ENCODE measurements at places on chromosomes 7 and 10.

DNA sequence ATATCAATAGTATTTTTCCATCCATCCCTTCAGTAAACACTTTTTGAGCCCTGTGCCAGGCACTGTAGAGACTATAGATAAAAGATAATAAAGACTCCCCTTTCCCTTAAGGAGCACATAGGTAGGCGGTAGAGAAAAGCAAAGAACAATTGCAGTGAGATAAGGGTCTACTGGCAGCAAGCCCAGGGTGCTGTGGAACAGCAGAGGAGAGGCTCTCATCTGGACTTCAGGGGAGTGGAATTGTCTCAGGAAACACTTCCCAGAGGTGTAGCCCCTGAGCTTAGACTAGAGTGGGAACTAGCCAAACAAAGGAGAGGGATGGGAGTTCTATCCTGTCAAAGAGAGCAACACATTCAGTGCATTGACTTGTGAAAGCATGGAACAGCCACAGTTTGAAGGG lies 102.0 kb downstream of the NRF1 start:
- peak; percentile 65 for DNase-seq

GRCh38 chr10:107546284-107546683 lies 381.8 kb upstream of the SORCS1 start:
- DNase-seq, result no peak

DNA sequence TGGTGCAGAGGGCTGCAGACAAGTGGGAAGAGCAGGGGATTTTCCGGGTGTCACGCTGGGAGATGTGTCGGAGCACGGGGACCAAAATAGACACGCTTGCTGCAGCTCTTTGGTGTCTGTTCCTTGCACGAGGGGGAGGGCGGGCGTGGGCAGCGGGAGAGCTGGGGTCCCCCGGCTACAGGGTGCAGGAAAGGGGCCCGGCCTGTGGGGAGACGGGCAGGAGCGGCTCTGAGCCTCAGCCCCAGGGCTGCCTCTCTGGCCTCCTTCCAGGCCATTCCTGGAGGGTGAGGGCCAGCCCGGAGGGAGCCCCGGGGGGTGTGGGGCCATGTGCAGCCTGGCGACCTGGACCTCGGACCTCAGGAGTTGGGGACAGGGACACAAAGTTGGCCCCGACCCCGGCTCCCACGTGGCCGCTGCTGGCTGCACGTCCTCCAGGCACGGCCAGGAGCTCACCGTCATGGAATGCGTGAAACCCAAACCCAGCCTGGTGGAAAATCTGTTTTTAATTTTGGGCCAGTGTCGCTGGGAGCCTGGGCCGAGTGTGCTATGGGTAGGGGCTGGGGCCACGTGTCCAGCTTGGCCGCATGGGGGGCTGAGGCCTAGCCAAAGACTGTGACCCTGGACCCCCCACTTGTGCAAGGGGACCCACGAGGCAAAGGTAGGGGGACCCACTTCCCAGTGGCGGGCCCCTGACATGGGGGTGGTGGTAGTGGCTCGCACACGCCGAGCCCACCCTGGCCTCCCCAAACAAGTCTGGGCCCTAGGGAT lies 6.6 kb downstream of the TTYH3 start:
- no peak for DNase-seq

GRCh38 chr10:35795131-35795824 lies 153.2 kb upstream of the FZD8 start:
- no peak for DNase-seq

GRCh38 chr10:31359979-31360378 lies 41.0 kb downstream of the ZEB1 start:
- peak; percentile 88 for DNase-seq

- no peak for DNase-seq
Observed at GRCh38 chr7:43784030-43784584, 25.6 kb downstream of the BLVRA start.

DNA sequence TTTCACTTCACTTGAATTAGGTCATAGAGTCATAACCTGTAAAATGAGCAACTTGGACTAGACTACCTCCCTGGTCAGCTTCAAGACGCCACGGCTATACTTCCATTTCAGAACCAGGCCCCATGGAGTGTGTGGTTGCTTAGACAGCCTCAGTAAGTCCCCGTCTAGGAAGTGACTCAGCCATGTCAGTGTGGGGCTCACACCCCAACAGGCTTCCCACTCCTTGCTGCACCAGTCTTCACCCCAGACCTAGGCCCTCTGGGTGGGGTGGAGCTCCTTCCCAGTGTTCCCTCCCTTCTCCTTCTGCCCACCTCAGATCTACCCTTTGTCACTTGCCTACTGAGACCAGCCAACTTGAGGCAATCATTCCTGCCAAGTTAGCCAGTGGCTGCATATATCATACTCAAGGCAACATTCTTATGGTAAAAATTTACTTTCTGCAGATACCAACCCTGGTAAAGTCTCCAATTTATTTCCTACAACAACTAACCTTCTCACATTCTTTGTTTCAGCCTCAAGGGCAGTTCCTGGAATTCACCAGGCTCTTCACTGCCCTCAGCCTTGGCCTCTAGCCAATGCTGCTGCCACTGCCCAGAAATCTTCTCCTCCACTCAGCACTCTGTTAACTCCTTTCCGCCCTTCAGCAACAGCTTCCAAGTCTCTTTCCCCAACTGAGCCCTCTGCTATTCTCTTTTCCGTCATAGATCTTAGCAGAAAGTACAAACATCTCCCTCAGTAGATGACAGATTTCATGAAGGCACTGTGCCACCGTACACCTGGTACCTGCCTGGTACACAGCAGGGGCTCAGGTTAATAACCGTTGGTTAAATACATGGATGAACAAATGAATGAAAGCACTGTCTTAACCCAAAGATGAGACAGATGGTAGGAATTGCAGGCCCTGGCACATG lies 31.3 kb upstream of the ZNRF2 start:
- peak; percentile 40 for DNase-seq

GRCh38 chr10:72754275-72755032 lies 62.5 kb downstream of the MCU start:
- DNase-seq, result no peak

- no peak for DNase-seq
Observed at GRCh38 chr10:43194266-43194665, 56.0 kb downstream of the CSGALNACT2 start.

DNA sequence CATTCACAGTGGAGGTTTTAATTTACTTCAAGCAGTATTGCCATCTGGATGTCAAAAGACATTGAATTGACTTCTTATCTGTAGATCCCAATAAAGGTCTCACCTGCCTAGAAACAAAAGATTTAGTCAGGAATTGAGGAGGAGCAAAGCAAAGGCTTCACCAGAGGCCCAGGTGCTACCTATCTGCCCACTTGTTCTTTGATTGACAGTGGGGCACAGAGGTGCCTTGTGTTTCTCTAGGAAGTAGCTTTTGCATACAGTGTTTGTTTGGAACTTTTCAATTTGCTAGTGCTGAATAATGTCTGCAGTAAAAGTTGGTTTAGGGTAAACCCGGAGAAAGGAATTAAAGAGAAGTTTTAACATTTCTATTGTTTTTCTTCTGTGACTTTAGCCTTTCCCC lies 40.4 kb downstream of the AUTS2 start:
- no peak for DNase-seq

GRCh38 chr10:89946106-89946505 lies 244.7 kb downstream of the KIF20B start:
- no peak for DNase-seq

DNA sequence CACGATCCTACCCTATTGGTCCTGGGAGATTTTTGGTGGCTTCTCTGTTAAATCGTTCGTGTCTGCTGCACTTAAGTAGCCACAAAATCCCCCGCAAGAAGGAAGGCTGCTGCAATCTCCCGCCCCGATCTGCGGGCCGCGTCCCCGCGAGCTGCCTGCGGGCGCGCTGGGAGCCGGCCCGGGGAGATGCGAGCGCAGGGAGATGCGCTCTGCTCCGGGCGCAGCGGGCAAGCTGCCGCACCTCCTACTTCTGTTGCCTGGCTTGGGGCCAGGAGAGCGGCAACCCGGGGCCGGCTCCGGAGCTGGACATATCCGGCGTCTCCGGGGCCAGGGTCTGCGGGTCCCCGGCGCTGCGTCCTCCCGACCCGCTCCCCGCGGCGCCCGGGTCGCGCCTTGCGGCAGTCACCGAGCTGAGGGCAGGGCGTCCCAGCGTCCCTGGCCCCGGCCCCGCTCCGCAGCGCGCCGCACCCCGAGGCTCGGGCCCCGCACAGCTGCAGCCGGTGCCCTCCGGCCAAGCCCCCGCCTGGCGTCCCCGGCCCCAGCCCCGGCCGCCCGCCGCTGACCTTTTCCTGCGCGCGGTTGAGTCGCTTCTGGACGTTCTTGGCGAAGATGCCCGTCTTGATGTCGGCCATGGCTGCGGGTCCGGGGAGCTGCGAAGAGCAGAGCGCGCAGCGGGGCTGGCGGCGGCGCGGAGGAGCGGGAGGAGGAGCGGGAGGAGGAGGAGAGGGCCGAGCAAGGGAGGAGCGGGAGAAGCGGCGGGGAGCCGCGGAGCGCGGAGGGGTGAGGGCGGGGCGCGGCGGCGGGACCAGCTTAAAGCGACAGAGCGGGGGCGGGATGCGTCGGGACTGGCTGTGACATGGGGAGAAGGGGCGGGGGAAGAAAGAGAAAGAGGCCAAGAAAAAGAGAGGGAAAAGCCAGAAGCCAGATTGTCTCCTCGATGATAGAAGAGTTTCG lies at the start of gene AMPH:
Gene AMPH, minus strand, starts transcription at position 654 of the 954 bp plus-strand sequence. Its CDS starts 22 bp downstream, at position 632.
- DNase-seq, result peak; percentile 73

GRCh38 chr7:41185851-41186250 lies 517.0 kb downstream of the INHBA start:
- DNase-seq, result no peak

DNA sequence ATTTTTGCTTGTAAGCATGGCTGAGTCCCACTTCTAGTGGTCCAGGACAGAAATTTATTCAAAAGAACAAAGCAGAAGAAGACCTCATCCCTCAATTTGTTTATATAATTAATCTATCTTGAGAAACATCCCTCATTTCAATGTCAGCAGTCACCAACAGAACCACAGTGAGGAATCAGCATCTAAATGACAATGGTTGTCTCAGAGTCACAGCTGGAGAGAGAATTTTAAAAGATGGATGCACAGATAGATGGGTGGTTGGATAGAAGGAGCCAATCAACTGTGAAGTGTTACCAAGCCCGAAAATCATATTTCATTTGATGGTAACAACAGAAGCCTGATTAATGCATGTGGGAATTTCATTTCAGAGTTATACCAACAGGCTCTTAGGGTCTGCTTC lies 55.0 kb downstream of the ICA1 start:
- DNase-seq, result no peak

DNA sequence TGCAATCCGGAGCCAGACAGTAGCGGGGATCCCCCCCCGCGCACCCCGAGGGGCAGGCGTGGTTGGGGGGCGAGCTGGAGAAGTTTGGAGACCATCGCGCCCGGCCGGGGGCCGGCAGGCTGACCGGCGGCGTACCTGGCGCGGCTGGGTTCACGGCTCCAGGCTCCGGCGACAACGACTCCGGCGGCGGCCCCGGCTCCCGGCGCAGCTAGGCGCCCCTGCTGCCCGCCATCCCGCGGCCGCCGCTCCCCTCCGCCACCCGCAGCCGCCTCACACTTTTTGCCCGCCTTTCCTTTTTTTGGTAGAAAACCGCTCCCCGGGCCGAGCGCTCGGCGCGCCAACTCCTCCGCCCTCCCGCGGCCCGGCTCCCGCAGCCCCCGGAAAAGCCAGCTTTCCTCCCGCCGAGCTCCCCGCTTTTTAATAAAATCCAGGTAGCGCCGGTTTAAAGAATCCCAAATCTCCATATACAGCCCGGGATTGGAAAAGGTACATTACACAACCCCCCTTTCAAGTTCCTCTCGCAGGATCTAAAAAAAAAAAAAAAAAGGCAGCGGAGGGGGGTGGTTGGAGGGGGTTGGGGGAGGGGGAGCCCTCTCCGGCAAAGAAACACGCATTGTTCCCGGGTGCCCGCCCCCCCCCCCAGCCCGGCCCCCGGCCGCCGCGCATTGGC lies at the start of gene TNRC18:
Gene TNRC18, minus strand, starts transcription at position 529 of the 670 bp plus-strand sequence. CDS start 2,588 bp downstream, outside the sequence.
- no peak for DNase-seq

- DNase-seq, result no peak
Observed at GRCh38 chr10:79162861-79163665, 94.3 kb downstream of the ZMIZ1 start.

DNA sequence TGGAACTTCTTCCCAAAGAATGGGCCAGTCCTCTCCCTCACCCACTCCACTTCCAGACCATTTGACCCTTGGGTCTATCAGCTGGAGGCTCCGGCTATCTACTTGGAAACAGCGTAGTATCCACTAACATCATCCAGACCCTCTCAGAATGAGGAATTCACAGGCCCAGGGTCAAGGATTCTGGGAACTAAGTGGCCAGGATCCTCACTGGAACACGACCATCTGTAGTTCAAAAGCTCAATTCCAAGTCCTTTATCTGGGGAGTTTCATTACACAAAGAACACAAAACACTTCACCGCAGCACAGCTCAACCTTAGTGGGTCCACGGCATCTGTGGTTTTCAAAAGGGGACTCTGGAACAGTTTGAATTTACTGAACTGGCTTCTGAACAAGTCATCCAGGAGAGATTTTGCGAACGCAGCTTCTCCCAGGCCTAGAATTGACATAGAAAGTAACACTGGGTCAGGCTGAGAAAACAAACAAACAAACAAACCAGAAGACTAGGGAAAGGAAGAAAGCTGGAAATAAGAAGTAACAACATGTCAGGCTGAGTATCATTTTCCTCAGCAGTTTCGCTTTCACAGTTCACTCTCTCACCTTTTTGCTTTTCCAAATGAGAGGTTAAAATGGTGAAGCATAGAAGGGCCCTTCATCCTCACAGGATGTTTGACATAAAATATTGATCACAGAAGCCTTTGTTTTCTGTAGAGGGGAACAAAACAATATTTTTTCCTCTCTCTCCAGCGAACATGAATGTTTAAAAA lies 57.6 kb upstream of the USP6NL start:
- no peak for DNase-seq

DNA sequence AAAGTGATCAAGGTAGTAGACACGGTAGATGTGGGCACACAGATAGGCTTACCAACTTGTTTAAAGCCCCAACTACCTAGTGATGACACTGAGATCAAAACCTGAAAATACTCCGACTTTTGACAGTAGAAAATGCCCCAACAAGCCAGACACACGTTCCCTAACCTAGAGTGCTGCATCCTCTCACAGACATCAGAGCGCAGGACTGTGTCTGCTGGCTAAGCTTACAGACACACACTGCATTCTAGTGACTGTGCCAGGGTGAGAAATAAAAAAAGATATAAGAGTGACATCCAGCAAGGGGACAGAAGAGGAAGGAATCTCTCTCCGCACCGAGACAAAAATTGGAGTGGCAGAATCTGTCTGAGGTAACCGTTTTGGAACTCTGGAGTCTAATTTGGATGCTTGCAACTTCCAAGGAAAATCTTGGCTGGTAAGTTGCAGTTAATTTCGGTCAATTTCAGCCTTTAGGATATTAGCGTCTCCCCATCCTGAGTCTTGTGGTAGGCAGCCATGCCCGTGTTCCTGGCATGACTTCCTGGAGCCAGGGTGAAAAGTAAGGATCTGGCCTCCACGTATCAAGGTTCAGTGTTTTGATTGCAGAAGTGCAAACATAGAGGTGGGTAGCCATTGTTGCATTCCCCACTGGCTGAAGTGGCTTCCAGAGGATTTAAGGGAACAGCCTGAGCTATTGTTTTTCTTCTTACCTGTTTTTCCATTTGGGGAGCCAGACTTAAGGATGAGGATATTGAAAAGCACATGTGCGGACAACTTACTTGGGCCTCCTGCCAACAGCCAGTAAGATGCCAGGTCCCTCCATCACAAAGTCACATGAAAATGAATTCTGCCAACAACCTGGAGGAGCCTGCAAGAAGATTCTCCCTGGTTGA lies 124.1 kb downstream of the SMURF1 start:
- DNase-seq, result no peak

- no peak for DNase-seq
Observed at GRCh38 chr7:22287412-22287811, 69.5 kb downstream of the RAPGEF5 start.

- no peak for DNase-seq
Observed at GRCh38 chr7:116978006-116978405, 24.7 kb downstream of the ST7 start.
